ENCODE measurements at places on chromosomes 2 and 18. TPM values are rescaled to one million over a fixed set of nuclear protein-coding genes. Genes with fewer than 3 reads are reported as not detected.

DNA sequence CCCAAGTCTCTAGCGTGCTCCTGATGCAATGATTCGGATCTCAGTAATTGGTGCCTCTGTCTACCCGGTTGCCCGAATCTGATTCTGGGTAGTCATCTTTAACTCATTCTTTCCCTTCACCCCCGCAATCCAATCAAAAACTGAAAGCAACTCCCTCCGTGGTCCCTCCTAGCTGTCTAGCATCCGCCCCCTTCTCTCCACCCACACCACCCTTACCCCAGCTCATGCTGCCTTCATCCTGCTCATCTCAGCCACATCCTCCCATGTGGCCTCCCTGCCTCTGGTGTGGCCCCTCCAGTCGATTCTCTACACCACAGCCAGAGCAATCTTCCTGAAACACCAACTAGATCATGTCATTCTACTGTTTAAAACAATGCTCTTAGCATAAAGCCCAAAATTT is 62.3 kb downstream of the TTC32 start:
- H3K36me3 ChIP-seq, result no peaks in the 10 kb centered on the region
- no peak overlapping the region for H3K4me3 ChIP-seq
- DNase-seq, result no peak
- no peak overlapping the region for H3K27ac ChIP-seq
- peaks cover 3% of the 10 kb centered on the region for H3K4me1 ChIP-seq

NCKAP5 gene
- total RNA-seq, result 0.92 TPM

DNA sequence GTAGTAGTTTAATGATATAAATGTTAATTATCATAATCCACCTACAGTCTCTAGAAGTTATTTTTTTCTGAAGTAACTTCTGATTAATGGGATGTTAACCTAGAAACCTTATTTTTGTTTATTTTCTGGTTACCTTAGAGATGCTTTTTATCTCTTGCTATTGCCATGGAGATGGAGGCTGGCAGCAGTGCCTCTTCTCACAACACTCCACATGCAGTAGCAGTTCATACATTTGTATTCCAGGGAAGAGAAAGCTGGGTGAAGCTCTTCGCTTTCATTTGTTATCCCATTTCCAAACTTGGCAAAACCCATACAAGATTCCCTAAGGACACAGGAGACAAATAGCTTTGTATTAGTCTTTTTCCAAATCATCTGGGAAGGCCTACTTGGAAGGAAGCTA is 1794.1 kb upstream of the LRRTM1 start:
- DNase-seq, result no peak
- H3K4me3 ChIP-seq, result no peak overlapping the region
- H3K27me3 ChIP-seq, result no peaks in the 10 kb centered on the region
- H3K27ac ChIP-seq, result no peak overlapping the region
- no peaks in the 10 kb centered on the region for H3K36me3 ChIP-seq

FSHR gene
- 6.5 TPM for total RNA-seq

APLF gene
- 8.0 TPM for total RNA-seq
